Fibroblast of the aortic adventitia (primary cell): ENCODE measurements at places on chromosomes 16 and 17. TPM values are rescaled to one million over a fixed set of nuclear protein-coding genes. Genes with fewer than 3 reads are reported as not detected.

Gene TP53TG3C
- total RNA-seq = not detected in 2 replicates

Gene FBXO39
- total RNA-seq = 0.09 and 0.57 TPM in 2 replicates

Gene PLA2G10
- not detected in 2 replicates for total RNA-seq

Gene FBXL19
- total RNA-seq = 9.8 and 16.6 TPM in 2 replicates

GRCh38 chr16:81676066-81676882 is 102.8 kb upstream of the PLCG2 start:
- no peak for DNase-seq

DNA sequence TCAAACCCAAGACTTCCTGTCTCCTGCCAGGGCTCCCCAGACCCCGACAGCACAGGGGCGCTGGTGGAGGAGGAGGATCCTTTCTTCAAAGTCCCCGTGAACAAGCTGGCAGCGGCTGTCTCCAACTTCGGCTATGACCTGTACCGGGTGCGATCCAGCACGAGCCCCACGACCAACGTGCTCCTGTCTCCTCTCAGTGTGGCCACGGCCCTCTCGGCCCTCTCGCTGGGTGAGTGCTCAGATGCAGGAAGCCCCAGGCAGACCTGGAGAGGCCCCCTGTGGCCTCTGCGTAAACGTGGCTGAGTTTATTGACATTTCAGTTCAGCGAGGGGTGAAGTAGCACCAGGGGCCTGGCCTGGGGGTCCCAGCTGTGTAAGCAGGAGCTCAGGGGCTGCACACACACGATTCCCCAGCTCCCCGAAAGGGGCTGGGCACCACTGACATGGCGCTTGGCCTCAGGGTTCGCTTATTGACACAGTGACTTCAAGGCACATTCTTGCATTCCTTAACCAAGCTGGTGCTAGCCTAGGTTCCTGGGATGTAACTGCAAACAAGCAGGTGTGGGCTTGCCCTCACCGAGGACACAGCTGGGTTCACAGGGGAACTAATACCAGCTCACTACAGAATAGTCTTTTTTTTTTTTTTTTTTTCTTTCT is 8.1 kb downstream of the SERPINF1 start:
- no peak for DNase-seq

DNA sequence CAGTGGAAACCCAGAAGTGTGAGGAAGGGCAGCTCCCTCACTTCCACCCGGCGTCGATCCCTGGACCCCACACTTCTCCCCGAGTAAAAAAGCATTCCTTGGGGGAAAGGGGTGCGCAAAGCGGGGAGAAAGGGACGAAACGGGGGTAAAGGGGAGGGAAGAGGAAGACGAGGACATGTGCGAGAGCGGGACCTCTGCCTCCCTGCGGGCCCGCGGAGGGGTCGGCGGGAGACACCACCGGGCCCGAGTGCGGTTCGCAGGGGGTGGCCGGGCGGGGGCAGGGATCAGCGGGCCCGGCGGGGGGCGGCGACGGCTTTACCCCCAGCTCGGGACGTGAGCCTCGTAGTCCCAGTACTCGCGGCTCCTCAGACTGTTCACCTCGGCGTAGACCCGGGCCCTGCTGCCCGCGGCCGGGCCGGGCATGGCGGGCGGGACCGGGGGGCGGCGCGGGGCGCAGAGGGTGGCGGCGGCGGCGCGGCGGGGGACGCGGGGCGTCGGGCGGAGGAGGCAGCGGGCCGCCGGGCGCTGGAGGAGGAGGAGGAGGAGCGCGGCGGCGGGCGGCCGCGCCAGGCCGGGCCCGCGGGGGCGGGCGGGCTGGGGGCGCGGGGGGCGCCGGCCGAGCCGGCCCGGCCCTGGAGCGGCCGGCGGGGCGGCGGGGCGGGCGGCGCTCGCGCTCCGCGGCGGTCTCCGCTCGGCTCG is 443 bp downstream of the CSNK2A2 start:
- no peak for DNase-seq

DNA sequence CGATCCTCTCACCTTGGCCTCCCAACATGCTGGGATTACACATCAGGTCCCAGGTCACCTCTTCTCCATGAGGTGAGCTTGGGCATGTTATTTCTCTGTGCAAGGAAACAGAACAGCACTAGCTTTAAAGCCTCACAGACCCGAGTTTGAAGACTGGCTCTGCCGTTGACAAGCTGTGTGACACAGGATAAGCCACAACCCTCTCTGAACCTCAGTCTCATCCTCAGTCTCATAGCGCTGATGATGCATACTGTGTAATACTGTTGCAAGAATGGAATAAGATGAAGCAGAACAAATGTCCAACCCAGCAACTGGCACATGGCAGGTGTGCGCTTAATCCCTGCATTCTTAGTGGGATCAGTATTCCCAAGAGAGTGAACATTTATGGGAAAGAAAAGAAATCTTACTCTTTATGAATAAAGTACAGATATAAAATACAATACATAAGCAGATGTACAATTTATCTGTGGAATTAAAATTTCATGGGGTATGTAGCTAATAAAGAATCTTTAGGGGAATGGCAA is 43.5 kb downstream of the ABAT start:
- no peak for DNase-seq

DNA sequence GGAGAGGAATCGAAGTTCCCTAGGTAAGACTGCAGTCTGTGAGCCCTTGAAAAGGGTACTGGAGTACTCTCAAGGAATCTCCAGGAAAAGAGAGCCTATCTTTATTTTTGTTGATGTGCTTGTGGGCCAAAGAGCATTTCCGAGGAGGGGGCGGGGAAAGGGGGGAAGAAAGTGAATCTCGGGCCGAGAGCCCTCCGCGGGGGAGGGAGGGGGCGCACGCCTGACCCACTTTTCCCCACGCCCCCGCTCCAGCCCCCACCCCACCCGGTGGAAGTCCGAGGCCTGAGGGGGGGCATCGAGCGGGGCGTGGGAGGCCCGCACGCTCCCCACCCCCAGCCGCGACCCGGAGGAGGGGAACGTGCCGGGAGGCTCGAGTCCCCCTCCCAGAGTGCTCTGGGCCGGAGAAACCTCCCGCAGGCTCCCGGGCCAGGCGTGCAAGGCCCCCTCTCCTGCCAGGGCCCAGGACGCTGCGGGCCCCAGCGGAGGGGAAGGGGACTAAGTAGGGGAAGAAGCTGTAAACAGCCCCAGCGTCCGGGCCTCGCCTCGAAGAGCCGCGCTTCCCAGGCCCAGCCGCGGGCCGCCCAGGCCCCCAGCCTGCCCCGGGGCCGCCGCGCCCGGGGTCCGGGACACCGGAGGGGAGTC is 444 bp downstream of the HELZ start:
- no peak for DNase-seq

DNA sequence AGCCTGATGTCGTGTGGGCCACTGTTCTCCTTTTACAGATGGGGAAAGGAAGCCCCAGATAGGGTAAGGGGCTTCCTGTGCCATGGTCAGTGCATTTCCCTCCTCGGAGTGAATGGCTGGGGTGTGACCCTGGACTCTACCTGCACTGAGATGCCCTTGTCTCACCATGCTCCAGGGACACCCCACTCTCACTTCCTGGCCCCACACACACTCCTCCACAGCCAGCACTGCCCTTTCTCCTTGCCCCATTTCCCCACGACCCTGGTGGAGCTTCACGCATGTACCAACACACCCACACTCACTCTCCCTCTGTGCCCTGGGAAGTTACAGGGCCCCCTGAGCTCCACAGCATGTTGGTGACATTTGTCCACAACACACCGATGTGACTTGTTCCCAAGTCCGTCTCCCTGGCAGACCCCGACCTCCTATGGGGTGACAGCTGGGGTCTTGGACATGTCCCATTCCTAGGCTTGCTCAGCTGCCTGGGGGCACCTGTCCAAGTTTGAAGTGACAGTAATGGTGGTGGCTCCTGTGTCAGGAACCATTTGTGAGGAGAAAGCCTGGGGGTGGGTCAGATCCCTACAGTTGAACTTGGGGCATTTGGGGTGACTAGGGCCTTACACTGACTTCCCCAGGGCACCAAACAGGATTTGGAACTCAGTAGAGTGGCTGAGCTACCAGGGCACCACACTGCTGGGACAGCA is 47.4 kb downstream of the PECAM1 start:
- DNase-seq = no peak
